ENCODE measurements at places on chromosomes 11 and 22.

DNA sequence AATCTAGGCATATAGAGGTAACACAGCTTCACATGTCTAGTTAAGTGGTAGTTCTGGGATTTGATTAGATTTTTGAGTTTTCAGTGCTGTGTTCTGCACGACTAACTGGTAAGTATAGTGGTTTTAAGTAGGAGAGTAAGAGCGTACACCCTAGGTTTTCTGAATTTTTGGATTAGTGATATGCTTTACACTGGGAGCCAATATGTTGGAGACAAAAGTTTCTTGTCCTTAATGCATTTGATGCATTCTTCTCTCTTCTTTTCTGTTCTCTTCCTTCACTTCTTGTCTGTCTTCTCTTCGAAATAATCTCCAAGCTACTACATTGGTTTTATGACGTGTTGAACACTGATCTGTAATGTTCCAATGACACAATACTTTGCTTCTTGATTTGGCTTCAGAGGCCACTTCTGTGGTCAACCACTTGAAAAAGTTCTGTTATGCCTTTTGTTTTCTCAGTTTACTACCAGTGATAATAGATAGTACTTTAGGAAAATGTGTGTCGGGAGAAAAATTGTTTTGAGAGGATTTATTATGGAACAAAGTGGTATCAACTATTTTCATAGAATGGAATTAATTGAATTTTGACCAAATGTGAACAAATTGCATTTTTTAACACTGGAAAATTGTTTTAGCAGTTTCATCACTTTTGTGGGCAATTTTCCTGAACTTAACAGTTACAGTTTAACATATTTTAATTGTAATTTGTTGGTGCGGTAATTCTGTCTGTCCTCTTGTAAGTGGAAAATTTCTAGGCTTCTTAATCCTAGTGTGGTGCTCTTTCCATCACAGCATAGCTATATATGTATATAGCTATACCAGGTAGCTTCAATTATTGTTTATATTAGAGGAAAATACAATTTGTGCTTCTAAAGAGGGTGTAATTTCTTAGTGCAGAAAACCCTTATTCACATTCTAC lies 2.6 kb downstream of the PDE3B start:
- DNase-seq, result no peak

- no peak for DNase-seq
These were observed 3.5 kb upstream of the EEF1G start for GRCh38 chr11:62577046-62577714.

GRCh38 chr11:114775875-114776621 lies 97.7 kb downstream of the NXPE2 start:
- no peak for DNase-seq

DNA sequence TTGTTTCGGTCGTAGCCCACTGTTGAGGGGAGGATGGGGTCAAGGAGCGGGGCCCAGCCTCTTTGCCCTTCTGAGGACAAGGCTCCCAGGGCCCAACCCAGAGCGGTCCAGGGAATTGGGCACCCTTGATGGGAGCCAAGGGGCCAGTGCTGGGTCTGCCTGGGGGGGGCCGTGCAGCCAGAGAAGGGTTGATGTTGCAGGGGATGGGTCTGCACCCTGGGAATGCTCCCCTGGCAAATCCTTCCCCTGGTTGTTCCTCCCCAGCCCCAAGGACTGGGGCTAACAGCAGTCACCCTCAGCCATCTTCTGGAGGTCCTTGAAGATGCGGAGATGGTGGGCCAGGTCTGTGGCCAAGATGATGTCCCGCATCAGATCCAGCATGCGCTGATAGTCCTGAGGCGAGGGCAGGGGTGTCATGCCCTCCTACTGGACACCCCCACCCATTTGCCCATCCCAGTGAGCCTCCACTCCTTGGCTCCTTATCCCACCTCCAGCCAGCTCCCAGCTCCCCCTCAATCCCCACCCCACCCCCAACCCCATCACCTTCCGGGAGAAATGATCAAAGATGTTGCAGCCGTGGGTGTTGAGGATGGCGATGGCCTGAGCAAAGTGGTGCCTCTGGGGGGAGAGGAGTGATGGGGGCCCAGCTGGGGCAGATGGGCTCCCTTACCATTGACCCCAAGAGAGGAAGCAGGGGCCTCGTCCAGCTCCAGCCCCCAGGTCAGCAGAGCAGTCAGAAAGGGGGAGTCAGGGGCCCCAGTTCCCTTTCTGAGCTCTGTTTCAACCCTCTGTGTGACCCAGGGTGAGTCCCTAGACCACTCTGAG lies 95.0 kb downstream of the PDE2A start:
- DNase-seq, result no peak

DNA sequence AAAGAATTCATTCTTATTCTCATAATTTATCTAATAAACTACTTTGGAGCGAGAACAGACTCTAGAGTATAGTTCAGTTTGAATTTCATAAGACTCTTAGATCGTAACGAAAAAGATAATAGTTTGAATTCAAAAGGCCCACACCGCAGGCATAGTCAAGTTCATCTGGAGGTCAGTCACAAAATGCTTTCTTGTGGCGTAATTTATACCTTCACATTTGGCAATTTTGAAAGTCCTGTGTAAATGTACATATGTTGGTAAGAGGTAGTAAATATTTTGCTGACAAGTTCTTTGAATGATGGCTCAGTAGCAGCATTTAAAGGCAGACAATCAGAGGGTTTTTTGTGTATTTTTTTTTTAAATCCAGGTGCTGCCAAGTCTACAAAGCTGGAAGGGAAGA lies 88.1 kb downstream of the TEAD1 start:
- no peak for DNase-seq

DNA sequence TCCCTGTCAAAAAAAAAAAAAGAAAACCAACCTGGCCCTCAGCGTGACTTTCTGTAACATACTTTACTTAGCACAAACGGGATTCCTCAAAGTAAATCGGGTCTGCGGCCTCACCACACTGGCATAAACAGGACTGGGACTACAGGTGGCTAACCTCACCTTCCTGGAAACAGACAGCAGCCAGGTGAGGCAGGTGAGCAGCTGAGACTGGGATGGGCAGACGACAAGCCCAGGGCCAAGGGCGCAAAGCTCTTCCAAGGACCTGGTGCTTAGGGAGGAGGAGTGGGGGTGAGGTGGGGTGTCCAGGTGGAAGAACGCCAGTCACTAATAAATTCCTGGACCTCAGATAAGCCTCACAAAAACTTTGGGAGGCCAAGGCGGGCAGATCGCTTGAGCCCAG lies 15.0 kb downstream of the CPT1A start:
- no peak for DNase-seq

- DNase-seq, result no peak
These were observed 8.7 kb upstream of the GDPD5 start for GRCh38 chr11:75534259-75535069.

DNA sequence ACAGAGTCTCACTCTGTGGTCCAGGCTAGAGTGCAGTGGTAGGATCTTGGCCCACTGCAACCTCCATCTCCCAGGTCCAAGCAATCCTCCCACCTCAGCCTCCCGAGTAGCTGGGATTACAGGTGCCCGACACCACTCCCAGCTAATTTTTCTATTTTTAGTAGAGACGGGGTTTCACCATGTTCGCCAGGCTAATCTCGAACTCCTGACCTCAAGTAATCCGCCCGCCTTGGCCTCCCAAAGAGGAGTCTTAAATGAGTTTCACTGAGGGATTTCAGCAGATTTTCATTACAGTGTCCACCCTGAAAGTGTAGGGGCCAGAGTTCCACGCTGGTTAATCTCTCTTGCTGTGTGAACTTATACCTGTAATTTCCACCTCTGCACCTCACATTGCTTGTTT lies 412 bp upstream of the RPS3 start:
- no peak for DNase-seq

- no peak for DNase-seq
These were observed 9.3 kb downstream of the UPK3A start for GRCh38 chr22:45294030-45294429.

DNA sequence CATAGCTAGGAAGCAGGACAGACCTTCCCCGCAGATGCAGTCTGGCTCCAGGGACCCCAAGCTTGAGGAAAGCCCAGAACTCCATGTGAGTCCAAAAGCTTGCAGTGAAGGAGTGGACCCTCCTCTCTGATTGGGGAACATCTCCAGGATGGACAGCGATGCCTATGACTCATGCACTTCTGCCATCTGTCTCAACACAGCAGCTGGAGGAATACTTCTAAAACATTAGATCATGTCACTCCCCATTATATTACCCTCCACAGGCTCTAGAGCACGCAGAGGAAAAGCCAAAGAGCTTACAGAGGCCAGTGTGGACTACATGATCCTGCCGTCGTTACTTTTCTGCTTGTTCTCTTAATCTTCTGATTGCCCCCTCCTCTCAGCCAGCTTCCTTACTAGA lies 605.7 kb downstream of the INSC start:
- no peak for DNase-seq

DNA sequence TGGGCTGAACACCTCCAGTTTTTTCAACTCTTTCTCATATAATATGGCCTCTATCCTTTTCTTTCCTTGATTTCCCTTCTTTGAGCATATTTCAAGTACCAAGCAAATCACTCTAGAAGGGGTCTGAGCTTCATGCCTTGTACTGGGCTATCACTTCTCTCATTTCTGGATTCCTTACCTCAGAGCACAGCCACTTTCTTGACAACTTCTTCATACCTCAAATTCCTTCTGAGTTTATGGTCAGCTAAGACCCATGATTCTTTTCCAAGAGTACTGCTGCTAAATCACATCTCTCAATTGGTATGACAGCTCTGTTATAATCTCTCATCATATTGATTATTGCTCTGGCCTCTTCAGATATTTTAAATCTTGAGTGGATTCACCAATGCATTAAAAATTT lies 224.8 kb upstream of the ZBED5 start:
- DNase-seq, result no peak

- no peak for DNase-seq
These were observed 82.4 kb upstream of the BIRC3 start for GRCh38 chr11:102234779-102235439.

GRCh38 chr22:22375576-22376351 lies 131.2 kb downstream of the VPREB1 start:
- DNase-seq, result no peak

DNA sequence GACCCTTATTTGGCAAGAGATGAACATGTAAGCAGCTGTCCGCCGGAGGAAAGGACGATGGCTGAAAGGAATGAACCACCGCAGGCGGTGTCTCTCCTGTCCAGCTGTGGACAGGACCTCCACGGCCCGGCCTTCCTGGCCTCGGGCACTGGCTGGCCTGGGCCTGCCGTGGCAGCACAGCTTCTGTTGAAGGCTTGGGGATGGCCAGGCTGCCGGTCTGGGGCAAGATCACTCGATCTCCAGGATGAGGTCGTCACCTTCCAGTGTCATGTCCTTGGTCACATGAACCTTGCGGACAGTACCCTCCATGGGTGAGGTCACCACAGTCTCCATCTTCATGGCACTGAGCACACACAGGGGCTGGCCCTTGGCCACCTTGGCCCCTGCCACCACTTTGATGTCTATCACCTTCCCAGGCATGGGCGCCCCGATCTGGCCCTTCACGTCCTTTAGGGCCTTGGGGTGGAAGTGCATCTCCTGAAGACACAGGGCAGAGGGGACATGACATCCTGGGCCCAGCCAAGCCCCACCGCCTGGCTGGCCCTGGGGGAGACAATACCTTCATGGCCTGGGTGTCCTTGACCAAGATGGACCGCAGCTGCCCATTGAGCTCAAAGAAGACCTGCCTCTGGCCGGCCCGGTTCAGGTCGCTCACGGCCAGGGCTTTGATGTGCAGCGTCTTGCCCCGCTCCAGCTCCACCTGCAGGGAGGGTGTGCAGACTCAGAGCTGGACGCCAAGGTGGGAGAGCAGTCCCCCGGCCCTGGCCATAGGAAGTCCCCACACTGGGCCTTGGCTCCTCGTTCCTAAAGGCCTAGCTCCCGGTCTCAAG lies 5.6 kb downstream of the RCE1 start:
- no peak for DNase-seq

- no peak for DNase-seq
These were observed 64.6 kb upstream of the ADSL start for GRCh38 chr22:40281717-40282116.

DNA sequence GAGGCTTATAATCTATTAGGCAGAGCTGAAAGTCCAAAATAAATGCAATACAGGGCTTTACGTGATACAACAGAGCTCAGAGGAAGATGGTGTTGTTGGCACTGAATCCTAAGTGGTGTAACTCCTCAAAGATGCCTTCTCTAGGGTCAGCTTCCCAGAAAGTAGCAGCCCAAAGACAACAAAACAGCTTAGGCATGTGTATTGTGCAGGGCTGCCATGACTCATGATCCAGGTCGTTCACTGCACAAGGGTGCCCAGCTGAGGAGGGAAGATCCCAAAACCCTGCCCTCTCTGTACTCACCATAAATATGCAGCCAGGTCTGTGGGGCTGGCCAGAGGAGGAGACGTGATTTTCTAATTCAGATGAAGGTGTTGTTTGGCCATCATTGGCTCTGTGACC lies 59.4 kb upstream of the NNMT start:
- no peak for DNase-seq

DNA sequence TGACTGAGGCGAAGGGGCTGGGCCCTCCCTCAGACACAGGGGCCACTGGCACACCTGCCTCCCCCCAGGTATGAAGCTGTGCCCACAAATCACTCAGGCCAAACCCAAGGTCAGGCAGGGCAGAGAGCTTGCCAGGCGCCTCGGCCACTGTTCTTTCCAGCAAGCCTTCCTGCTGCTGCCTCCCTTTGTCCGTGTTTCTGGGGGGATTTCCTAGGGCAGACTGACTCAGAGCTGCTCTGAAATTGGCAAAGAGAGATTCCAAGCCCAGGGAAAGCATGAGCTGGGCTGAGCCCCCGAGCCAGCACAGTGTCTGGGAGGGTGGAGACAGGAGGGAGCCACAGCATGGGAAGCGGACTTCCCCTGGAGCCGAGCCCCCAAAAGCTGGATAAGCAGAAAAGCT lies 33.2 kb downstream of the PPP2R1B start:
- DNase-seq, result no peak

DNA sequence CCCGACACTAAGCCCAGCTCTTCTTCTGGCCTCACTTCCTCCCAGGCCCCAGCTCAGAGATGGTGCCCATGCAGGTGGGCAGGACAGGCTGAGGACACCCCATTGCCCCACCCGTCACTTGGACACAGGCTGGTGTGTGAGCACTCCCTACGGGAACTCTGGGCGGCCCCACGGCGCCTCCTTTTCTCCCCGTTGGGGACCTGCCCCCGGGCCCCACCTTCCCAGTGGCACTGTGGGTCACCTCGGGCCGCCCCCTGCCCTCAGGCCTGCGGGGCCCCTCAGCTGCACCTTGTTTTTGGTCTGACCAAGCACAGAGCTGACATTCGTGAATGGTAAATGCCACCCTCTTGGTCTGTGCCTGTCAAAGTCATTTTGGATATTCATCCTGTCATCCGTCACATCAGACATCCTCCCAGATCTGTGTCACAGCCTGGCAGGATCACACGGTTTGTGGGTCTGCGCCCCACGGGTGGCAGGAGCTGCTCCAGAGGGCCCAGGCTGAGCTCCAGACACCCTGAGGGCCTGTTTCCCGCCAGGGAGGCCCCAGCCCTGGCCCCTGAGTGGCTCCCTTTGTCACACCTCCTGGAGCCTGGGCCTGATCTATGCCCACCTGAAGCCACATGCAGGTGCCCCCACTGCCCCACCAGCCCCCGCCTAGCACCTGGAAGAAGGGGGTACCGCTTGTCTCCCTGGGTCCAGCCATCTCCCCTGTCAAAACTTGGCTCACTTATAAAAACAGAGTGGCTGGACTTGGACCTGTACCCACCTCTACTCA lies 1188.5 kb downstream of the BRD1 start:
- DNase-seq, result no peak

- DNase-seq, result no peak
These were observed 109.6 kb upstream of the THY1 start for GRCh38 chr11:119532551-119532950.

- no peak for DNase-seq
These were observed 1369.6 kb upstream of the RAG2 start for GRCh38 chr11:37967635-37968034.

Measured in CD4-positive, alpha-beta T cell treated with Interleukin-15 for 4 hours (primary cell).